ENCODE measurements at places on chromosomes 1 and 21.
A peak's percentile ranks its signal among the peaks of the same experiment; 100 is the strongest.

DNA sequence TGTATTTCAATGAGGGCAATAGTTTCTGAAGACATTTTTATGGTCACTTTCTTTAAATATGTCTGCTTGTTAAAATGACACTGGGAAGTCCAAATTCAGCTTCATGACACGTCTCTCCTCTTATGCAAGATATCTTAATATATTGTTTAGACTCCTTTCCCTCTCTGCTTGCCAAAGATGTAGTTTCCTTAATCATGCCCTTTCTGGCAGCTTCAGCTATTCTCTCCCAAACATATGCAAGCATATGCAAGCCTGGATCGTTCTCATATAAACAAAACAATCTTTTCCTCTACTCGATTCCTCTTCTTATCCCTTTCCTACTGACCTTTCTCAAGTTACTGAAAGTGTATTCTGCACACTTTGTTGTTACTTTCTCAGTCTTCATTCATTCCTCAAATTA lies 372.2 kb downstream of the PTBP2 start:
- DNase-seq, result no peak

GRCh38 chr1:231279081-231279480 lies 38.1 kb downstream of the GNPAT start:
- DNase-seq, result no peak

GRCh38 chr1:241821363-241821762 lies 26.6 kb upstream of the EXO1 start:
- no peak for DNase-seq

GRCh38 chr1:82792151-82792550 lies 991.4 kb downstream of the ADGRL2 start:
- DNase-seq, result no peak

GRCh38 chr21:28337315-28337714 lies 655.4 kb downstream of the LTN1 start:
- no peak for DNase-seq

GRCh38 chr1:983798-984475 lies 2.0 kb upstream of the PERM1 start:
- peak; percentile 59 for DNase-seq

DNA sequence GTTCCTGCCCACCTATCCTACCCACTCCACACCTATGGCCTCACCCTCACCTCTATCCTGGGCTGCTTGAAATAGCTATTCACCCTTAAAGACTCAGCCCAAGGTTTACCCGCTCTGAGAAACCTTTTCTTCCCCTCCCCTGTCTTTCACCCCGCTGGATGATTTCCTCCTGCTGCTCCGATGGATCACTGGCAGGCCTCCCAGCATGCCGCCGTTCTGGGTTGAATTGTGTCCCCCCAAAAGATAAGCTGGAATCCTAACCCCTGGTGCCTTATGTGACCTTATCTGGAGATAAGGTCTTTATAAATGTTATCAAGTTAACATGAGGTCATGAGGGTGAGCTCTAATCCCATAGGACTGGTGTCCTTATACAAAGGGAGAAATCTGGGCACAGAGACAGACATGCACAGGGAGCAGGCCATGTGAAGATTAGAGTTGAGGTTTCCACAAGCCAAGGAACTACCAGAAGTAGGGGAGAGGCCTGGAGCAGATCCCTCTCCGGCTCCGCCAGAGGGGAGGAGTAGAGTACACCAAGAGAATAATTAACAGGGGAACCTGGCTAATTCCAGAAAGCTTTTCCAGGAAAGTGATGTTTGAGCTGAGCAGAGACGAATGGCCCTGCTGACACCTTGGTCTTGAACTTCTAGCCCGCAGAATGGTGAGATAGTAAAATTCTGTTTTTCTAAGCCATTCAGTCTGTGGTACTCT lies 110.0 kb upstream of the SERBP1 start:
- DNase-seq, result no peak

DNA sequence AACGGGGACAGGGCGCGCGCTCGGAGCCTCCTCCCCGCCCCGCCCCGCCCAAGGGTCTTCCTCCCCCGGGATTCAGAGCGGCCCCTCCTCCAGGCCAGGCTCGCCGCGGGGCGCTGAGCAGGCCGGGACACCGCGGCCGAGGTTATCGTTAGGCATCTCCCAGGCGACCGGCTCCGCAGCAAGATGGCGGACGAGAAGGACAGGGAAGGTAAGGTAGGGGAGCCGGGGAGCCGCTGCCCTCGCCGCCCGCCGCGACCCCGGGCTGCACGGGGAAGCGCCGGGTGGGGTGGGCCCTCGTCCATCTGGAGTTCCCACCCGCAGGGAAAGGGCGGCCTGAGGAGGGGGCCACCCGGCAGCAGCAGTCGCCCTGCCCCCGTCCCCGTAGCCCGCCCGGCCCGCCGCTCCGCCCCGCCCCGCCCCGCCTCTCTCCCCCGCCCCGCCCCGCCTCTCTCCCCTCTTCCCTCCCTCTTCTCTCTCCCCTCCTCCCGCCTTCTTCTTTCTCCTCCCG lies 105.9 kb upstream of the HNRNPU start:
- DNase-seq, result no peak

GRCh38 chr1:244435562-244436205 lies 16.0 kb downstream of the ADSS2 start:
- DNase-seq, result no peak

- peak; percentile 61 for DNase-seq
Observed at GRCh38 chr1:50959303-50959912, 659 bp downstream of the FAF1 start.

GRCh38 chr21:30207252-30207579 lies 8.7 kb downstream of the CLDN8 start:
- DNase-seq, result no peak

DNA sequence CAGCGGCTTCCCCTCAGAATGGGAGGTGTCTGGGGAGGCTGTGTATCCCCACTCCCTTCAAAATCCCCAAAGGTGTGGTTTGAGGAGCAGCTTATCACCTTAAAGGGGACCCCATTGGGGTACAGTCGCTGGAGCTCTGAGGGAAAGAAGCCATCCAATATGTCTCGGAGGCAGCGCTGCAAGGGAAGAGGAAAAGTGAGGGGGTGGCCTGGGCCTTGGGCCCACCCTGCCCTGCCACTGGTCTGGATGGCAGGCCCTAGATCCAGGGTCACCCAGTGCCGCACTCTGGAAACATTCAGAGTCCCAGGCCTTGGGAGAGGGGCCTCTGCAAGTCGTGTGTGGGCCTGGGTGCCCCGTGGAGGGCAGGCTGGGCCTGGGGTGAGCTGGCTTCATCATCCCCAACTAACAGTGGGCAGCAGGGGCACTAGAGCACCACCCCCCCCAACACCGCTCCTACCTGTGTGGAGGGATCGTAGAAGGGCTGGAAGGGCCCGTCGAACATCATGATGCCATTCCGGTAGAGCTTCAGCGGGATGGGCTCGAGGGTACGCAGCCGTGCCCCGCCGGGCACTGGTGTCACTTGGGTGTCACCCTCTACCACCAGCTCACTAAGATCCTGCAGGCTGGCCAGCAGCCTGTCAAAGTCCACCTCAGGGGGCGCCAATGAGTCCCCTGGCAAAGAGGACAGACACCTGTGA lies 5.6 kb downstream of the SH3BGRL3 start:
- DNase-seq, result no peak

- no peak for DNase-seq
Observed at GRCh38 chr1:45892068-45892785, 88.8 kb downstream of the MAST2 start.

- DNase-seq, result no peak
Observed at GRCh38 chr1:30887485-30888315, 20.9 kb downstream of the SDC3 start.

- no peak for DNase-seq
Observed at GRCh38 chr21:42316891-42317290, 1.7 kb upstream of the TFF3 start.

GRCh38 chr1:205837382-205837970 lies 12.5 kb downstream of the PM20D1 start:
- DNase-seq, result no peak

- DNase-seq, result no peak
Observed at GRCh38 chr1:205593532-205593931, 38.3 kb downstream of the ELK4 start.

GRCh38 chr1:111961773-111962565 lies 27.5 kb downstream of the KCND3 start:
- DNase-seq, result peak; percentile 27
